ENCODE measurements at places on chromosomes 3 and 15. TPM values are rescaled to one million over a fixed set of nuclear protein-coding genes. Genes with fewer than 3 reads are reported as not detected.
A peak's percentile ranks its signal among the peaks of the same experiment; 100 is the strongest.

- no peak for DNase-seq
- no peaks in the 10 kb centered on the region for H3K4me1 ChIP-seq
- no peaks in the 10 kb centered on the region for H3K27me3 ChIP-seq
- no peak overlapping the region for H3K4me3 ChIP-seq
Observed at GRCh38 chr15:63022181-63022580, 20.4 kb upstream of the TPM1 start.

GRCh38 chr3:99774467-99774866 is 43.2 kb upstream of the CMSS1 start:
- no peak overlapping the region for H3K27ac ChIP-seq
- H3K36me3 ChIP-seq = no peaks in the 10 kb centered on the region
- H3K27me3 ChIP-seq = peaks cover 4% of the 10 kb centered on the region
- DNase-seq = no peak
- H3K4me3 ChIP-seq = no peak overlapping the region

DNA sequence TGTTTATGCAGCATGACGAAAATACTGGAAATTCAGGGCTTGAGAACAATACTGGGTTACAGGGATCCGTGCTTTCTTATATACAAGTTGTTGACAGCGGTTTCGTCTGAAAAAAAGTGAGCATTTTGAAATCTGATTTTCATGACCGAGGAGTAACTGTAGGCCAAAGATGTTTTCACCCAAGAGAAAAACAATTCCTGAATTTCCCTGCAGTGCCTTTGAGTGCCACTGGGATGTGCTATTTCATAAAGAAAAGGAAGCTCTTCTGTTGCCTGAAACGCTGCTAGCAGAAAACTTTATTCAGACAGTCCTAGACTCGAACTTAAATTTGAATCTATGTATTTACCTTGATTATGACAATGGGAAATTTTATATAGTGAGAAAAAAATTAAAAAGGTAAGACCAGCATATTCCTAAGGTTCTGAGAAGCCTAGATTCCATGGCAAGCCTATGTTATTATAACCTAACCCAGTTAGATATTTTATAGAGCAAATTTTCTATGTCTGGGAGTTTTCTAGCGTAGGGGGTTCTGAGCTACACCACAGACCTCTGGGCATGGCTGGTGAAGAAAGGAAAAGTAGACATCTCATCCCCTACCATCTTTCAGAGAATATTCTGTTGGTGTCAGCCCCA is 30.2 kb downstream of the KCNAB1 start:
- H3K4me3 ChIP-seq = no peak overlapping the region
- peak; percentile 55 for DNase-seq

The SLC9C1 gene
- not detected for polyA plus RNA-seq

The NRROS gene
- 3.5 TPM for polyA plus RNA-seq

Measured in CD8-positive, alpha-beta memory T cell (primary cell).